ENCODE measurements at places on chromosomes 3 and 15.

DNA sequence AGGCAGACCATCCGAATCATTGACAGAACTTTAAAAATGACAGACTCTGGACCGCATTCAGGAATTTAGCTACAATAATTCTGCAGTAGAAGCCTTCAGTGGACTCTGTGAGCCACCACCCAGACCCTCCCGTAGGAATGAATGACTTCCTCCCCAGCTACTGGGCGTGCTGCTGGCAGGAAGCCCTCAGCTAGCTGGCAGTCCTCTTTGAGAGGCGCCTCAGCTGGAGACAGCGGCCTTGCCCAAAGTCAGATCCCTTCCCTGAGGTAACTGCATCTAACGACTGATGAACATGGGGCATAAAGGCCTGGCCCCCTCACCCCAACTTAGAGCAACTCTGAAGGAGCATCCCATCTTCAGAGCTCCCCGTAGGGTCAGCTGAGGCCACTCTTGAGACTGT lies 25.8 kb downstream of the CRABP1 start:
- DNase-seq, result no peak

DNA sequence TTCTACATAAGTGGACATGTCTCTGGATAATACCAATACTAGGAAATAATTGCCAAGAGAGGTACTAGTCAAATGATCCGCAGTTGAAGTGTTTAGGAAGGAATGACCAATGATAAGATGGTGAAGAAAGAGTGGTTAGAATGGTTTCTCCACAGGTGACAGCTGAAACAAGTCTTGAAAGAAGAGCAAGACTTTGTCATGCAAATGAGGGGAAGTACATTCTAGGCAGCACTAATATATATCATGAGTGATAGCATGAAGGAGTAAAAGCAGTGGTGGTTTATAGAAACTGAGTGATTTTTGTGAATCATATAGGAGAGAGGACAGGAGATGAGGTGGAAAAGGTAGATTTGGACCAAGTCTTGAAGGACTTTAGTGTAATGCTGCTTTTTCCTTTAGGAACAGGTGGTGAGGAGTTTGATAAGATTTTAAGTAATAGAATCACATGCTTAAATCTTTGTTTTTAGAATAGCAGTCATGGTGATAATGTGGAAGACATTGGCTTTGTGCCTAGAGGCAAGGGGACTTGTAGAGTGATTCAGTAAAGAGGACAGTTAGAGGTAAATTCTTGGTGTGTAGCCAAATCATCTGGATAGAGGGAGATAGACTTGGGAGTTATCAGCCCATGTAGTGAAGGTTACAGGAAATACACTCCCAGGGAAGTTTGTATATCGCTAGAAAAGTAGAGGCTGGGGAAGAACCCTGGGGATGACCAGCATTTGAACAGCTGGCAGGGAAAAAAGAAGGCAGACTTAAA lies 31.9 kb downstream of the SLMAP start:
- no peak for DNase-seq

GRCh38 chr15:44541282-44541958 lies 4.5 kb downstream of the EIF3J start:
- DNase-seq, result peak; percentile 50

DNA sequence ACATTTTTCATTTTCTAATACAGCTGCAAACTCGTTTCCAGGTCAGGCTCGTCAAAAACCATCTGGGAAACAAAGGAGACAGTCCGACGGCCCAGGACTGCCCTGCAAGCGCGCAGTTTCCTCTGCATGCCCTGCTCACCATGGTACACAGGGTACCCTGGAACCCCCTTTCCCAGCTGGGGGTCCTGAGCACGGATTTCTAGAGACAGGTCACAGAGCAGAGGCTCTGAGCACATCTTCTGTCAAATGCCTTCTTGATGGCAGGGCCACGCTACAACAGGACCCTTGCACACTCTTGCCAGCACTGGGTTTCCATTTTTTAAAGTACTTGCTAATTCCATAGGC lies 8.1 kb downstream of the ZXDC start:
- DNase-seq, result no peak

- DNase-seq, result no peak
These were observed 204.5 kb upstream of the CMC1 start for GRCh38 chr3:28036599-28037575.

DNA sequence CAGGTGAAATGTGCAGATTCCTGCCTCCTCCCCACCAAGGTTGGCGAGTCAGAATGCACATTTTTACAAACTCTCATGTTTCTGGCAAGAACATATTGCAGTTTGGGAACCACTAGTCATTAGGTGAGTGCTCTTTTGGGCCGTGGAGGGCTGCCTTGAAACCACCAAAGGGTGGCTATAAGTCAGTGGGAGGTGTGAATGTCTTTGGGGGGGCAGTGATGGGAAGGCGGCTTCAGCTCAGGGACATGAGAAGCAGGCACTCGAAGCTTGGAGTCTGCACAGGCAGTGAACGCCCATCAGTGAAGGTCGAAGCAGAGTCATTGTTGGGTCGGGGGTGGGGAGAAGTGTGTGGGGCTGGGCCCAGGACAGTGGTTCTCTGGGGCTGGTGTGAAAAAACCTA lies 1.1 kb downstream of the NOX5 start:
- DNase-seq, result no peak

GRCh38 chr3:188169830-188170455 lies 16.0 kb downstream of the LPP start:
- no peak for DNase-seq

GRCh38 chr3:44865272-44866035 lies 3.7 kb downstream of the TMEM42 start:
- DNase-seq, result no peak

- no peak for DNase-seq
These were observed 252.3 kb downstream of the OCA2 start for GRCh38 chr15:27846722-27847395.

DNA sequence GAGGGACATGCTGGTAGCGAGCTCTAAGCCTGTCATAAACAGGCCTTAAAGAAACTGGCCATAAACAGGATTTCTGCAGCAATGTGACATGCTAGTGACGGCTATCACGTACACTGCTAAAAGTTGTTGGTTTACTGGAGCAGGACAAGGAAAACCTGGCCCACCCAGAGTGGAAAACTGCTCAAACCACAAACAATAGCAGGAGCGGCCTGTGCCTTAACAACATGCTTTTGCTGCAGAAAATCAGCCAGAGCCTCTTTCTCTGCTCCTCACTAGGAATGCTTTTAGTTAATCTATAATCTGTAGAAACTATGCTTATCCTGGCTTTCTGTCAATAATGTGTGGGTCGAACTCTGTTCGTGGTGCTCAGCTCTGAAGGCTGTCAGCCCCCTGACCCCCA lies 202.9 kb upstream of the UBE3A start:
- no peak for DNase-seq

DNA sequence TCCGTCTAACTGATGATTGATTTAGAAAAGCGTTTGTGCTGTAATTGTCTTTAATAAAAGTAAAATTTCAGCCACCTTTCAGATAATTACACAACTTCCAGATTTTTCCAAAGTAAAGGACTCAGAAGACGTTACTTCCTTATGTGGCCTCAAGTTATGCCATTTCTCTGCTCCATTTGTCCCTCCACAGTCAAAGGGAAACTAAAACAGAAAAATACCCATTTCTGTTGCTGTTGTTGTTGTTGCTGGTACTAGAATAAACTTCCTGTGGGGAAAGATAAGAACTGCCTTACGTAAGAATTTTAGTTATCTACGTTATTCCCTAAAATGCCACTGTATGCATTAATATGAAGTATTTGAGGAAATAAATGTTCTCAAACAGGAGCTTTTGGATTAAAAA lies 153.9 kb downstream of the P3H2 start:
- no peak for DNase-seq

DNA sequence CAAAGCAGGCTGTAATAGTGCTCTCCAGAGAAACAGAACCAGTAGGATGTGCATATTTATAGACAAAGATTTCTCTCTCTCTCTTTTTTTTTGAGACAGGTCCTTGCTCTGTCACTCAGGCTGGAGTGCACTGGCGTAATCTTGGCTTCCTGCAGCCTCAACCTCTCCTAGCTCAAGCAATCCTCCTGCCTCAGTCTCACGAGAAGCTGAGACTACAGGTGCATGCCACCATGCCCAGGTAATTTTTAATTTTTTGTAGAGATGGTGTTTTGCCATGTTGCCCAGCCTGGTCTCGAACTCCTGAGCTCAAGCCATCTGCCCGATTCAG lies 67.1 kb upstream of the CHD2 start:
- DNase-seq, result no peak

GRCh38 chr15:62883938-62884479 lies 158.5 kb upstream of the TPM1 start:
- DNase-seq, result peak; percentile 89

GRCh38 chr3:30667280-30667651 lies 60.9 kb downstream of the TGFBR2 start:
- DNase-seq, result no peak

GRCh38 chr3:127953091-127954035 lies 38.3 kb downstream of the KBTBD12 start:
- no peak for DNase-seq

DNA sequence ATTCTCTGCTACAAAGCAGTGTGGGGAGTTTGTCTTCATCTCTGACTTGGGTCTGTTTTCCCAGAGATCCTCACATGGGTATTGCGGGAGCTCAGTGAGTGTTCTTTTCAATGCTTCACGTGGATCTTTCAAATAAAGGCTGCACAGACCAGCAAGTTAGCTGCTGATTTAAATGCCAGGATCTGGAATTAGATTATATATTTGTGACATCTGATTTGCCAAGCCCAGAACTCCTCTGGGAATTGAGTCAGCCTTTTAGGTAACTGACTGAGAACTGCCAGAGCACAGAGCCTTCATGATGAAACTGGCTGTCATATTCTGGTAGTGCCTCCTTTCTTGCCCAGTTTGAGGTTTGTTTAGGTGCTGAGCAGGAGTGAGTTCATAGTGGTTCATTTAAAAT lies 14.7 kb downstream of the EDEM1 start:
- DNase-seq, result no peak

GRCh38 chr3:99871231-99872045 lies 53.8 kb downstream of the CMSS1 start:
- DNase-seq, result no peak

GRCh38 chr3:124174476-124174875 lies 182.6 kb upstream of the ROPN1 start:
- DNase-seq, result no peak

DNA sequence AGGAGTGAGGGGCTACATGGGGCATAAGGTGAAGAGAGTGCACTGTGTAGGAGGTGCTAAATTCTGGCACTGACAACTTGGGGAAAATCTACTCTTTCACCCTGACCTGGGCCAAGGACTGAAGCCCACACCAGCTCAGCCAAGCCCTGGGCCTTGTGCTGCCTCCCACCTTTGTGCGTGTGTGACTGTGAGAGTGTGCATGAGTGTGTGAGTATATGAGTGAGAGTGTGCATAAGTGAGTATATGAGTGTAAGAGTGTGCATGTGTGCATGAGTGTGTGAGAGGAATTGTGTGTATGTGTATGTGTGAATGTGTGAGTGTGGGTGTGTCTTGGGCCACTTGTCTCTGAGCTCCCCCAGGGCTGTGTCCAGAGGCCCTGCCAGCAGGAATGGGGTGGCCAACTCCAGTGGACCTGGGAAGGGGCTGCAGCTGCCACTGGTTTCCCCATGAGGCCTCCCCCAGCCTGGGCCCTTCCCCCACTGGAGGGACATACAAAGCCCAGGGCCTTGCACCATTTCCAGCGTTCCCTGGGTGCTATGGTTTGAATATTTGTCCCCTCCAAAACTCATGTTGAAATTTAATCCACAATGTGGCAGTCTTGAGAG lies 15.2 kb downstream of the C3orf22 start:
- no peak for DNase-seq

DNA sequence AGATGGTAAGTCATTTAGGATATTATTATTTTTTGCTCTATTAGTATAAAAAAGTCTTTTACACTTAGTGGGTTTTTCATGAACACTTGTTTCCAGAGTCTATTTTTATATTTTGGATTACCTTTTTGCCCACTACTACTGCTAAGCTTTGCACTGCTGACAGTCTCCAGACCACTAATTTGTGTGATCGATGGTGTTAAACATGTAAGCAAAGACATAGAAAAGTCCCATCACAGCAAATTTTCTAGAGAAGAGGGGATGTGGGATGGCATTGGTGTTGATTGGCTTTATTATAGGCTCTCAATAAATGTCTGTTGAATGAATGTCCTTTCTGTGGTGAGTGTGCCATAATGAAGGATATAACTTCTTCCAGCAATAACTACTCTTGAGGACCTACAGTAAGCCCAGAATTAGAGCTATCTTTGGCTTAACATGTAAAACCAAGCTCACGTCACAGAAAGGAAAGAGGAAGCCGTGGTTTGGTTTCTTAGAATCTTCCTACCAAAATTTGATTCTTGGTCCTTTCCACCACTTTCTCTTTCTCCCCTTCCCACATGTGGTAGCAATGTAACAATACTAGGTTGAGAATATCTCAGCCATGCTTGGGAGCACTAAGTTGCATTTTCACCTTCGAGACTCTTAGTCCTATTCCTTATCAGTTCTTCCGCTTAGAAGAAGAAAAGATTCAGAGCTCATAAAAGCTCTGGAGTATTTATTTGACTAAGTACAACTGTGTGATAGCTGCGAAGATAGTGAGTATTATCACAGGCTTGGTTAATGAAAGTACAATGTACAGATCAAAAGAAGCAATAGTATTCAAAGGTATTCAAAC lies 90.6 kb upstream of the UMPS start:
- DNase-seq, result no peak

- DNase-seq, result no peak
These were observed 127.4 kb downstream of the ATP10A start for GRCh38 chr15:25735550-25736384.

- DNase-seq, result no peak
These were observed 38.6 kb downstream of the SEMA6D start for GRCh38 chr15:47755941-47756340.

DNA sequence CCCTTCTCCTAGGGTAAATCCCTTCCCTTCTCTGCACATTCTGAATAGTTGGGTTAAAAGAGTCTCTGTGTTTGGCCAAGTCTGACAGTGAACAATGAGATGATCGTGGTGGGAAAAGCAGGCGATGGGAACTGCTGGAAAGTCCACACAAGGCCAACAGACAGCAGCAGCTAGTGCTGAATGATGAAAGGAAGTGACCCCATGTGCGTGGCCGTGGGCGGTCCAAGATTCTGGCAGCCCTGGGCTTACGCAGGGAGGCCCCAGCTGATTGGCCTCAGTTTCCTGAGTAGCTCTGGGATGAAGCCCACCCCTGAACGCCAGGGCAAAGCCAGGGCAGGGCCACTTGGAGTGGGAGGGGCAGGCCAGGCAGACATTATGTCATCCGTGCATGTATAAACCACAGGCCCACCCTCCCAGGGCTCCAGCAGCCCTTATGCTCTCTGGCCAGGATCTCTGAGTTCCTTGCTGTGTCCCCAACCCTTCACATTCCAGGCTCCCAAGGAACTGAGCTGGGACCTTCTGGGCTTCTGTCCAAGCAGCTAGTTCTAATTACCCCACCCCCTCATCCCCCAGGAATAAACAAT lies 57.8 kb downstream of the CDC25A start:
- peak; percentile 72 for DNase-seq

- DNase-seq, result no peak
These were observed 3.7 kb downstream of the NR2F2 start for GRCh38 chr15:96334017-96334704.

GRCh38 chr3:69385723-69386555 lies at the start of gene FRMD4B:
Gene FRMD4B, minus strand, starts transcription at chr3:69386088. Its CDS starts 99 bp downstream, at chr3:69385989.
- DNase-seq, result no peak

Measured in AG09319 (cell line).